ENCODE measurements at places on chromosomes 12 and 14.

DNA sequence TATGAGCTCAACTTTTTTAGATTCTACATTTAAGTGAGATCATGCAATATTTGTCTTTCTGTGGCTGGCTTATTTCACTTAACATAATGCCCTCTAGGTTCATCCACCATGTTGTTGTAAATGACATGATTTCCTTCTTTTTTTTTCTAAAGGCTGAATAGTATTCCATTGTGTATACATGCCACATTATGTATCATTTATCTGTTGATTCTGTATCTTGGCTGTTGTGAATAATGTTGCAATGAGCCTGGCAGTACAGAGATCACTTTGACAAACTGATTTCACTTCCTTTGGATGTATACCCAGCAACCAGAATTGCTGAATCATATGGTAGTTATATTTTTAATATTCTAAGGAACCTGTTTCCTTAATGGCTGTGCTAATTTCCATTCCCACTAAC lies 19.1 kb downstream of the FBXW8 start:
- H3K4me3 ChIP-seq, result no peak overlapping the region
- no peak overlapping the region for H3K27ac ChIP-seq
- DNase-seq, result no peak

DNA sequence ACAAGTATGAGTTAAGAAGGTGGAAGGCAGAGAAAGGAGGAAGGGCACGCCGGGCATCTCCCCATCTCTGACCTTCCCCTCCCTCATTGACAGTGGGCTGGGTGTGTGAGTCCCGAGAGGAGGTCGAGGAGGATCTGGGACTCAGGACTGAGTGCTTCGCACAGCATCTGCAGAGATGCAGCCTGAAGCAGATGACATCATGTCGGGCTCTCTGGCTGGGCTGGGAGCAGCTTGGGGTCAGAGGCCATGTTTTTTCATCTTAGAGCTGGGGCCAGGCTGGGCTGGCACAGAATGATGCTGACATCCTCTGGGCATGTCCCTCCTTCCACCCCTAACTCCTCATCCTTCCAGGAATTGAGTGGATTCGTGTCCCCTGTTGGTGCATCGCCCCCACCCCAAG lies 43.5 kb downstream of the CMKLR1 start:
- DNase-seq, result no peak
- no peak overlapping the region for H3K4me3 ChIP-seq
- peak overlapping the region; percentile 8 for H3K27ac ChIP-seq

GRCh38 chr12:58883576-58884334 lies 36.5 kb downstream of the LRIG3 start:
- no peak overlapping the region for H3K4me3 ChIP-seq
- H3K36me3 ChIP-seq, result peaks cover 2% of the 10 kb centered on the region
- H3K27me3 ChIP-seq, result no peaks in the 10 kb centered on the region
- H3K27ac ChIP-seq, result no peak overlapping the region
- H3K4me1 ChIP-seq, result no peaks in the 10 kb centered on the region
- DNase-seq, result no peak

GRCh38 chr12:53757101-53757770 lies 5.5 kb upstream of the CISTR start:
- H3K4me1 ChIP-seq, result peaks cover 12% of the 10 kb centered on the region
- peak overlapping the region; percentile 41 for H3K4me3 ChIP-seq
- H3K36me3 ChIP-seq, result peaks cover 4% of the 10 kb centered on the region
- H3K27ac ChIP-seq, result no peak overlapping the region
- peak; percentile 62 for DNase-seq
- peaks cover 58% of the 10 kb centered on the region for H3K27me3 ChIP-seq

GRCh38 chr12:45326358-45326975 lies 110.6 kb downstream of the ANO6 start:
- no peak overlapping the region for H3K4me3 ChIP-seq
- H3K4me1 ChIP-seq, result peaks cover 11% of the 10 kb centered on the region
- no peak for DNase-seq
- H3K27ac ChIP-seq, result no peak overlapping the region
- no peaks in the 10 kb centered on the region for H3K36me3 ChIP-seq
- H3K27me3 ChIP-seq, result no peaks in the 10 kb centered on the region

DNA sequence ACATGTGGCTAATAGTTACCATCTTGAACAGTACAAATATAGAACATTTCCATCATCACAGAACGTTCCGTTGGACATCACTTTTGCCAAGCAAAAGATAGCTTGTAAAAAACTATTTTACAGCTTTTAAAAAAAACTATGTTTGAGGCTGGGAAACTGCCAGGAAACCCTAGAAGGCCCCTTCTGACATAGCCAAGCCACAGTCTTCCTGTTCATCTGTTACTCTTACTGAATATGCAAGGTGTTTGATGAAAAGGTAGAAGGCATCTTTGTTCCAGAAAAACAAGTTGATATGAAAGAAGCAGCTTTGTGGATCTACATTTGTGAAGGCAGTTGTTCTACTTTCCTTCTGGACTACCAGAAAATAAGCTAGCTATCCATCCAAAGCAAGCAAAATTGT lies 23.6 kb upstream of the WNK1 start:
- H3K36me3 ChIP-seq, result no peaks in the 10 kb centered on the region
- no peak for DNase-seq
- H3K27me3 ChIP-seq, result no peaks in the 10 kb centered on the region
- H3K4me3 ChIP-seq, result no peak overlapping the region
- H3K27ac ChIP-seq, result peak overlapping the region; percentile 91

GRCh38 chr14:22569106-22569736 lies 19.8 kb downstream of the DAD1 start:
- no peak for DNase-seq
- peaks cover 51% of the 10 kb centered on the region for H3K4me1 ChIP-seq
- no peaks in the 10 kb centered on the region for H3K27me3 ChIP-seq
- H3K4me3 ChIP-seq, result peak overlapping the region; percentile 84
- H3K36me3 ChIP-seq, result peaks cover 3% of the 10 kb centered on the region
